ENCODE measurements at places on chromosomes 1 and 21. TPM values are rescaled to one million over a fixed set of nuclear protein-coding genes. Genes with fewer than 3 reads are reported as not detected.

Gene ARTN
- polyA plus RNA-seq, result not detected

Gene ACTL8
- not detected for polyA plus RNA-seq

Gene RAB42
- polyA plus RNA-seq, result not detected

Gene LCE6A
- not detected for polyA plus RNA-seq

Gene BLACAT1
- not detected for polyA plus RNA-seq

Gene SLC9C2
- not detected for polyA plus RNA-seq

Gene PRR9
- polyA plus RNA-seq, result not detected

Data from CD4-positive, CD25-positive, alpha-beta regulatory T cell (primary cell).